ENCODE measurements at places on chromosomes 2 and 18.

GRCh38 chr2:26033270-26033817, 540 bp upstream of the RAB10 start:
- peak; percentile 41 for DNase-seq

DNA sequence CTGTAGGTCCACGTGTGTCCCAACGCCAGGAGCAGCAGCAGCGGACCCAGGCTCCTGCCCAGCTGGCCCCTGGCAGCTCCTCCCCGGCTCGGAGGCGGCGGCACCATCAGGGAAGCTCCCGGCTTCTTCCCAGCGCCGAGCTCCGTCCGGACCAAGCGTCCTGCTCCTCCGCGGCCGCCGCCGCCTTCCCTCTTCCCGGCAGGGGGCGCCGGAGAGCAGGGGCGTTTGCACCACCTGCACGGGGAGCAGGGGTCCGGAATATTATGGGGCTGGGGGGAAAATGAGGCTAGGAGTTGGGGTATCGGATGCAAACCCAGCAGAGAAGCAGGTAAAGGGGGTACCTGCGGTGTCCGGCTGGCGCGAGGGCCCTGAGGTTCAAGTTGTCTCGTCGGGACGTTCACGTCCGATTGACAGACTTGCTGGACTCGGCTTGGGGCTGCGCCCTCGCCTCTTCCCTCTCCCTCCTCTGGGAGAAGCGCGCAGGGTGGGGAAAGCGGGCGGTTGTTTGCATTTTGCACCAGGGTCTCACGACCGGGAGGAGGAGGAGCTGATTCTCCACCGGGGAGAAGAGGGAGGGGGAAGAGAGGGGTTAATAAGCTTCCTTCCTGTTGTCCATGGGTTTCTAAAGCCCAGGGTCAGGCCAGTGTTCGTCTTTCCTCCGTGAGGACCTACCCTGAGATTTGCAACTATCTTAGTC, at the start of gene CCBE1:
CCBE1 (minus strand) TSS at position 188 of the 697 bp plus-strand sequence.
- peak; percentile 65 for DNase-seq

DNA sequence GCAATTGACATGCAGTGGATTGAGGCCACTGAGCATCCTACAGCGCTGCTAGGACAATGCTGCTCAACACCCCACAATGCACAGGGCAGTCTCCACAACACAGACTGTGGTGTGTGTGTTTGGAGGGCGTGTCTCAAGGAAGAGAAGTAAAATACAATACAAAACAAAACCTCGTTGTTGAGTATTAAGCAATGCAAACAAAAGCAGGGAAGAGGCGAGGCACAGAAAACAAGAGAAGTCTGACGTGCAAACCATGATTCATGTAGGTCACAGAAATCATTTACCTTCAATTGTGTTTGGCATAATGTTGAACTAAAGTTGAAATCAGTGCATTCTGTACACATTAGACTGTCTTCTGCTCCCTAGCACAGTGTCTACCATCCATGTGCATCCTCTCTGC, 260.9 kb downstream of the PHLPP1 start:
- DNase-seq: no peak

DNA sequence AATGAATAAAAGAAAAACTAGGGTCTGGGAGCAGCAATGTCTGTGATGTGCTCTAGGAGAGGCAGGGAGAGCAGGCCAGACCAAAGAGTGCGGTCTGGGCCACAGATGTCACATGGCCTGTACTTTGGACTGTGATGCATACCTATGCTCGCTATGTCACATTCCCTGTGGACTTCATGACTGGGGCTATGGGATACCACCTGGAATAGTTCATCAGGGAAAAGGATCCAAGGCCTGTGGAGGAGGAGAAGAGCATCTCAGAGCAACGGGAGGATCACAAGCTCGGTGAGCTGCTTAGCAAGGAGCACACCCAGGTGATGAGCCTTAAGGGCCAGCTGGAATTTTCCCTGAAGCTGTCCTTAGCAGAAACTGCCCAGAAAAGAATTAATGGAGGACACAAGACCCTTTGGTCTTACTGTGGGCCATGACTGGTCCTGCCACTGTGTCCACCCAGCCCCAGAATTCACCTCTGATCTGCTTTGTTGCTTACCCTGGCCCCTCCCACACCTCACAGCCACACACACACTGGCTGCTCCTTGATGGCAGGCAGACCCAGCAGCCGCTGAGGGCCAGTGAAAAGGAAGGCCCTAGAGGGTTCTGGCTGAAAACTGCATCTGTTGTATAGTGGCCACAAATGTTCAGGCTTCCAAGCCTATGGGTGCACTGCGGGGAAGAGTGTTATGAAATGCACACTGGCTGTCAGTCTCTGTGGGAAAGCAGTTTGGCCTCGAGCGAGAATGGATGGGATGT, 25.3 kb upstream of the GCC2 start:
- no peak for DNase-seq

- DNase-seq: no peak
These were observed 189.0 kb upstream of the HDAC4 start for GRCh38 chr2:239589833-239590232.

- DNase-seq: no peak
These were observed 197.5 kb downstream of the SCG2 start for GRCh38 chr2:223404616-223405015.

GRCh38 chr2:54459037-54459441, 2.9 kb downstream of the SPTBN1 start:
- peak; percentile 11 for DNase-seq

GRCh38 chr18:34932792-34933466, 108.3 kb upstream of the MAPRE2 start:
- DNase-seq: no peak

DNA sequence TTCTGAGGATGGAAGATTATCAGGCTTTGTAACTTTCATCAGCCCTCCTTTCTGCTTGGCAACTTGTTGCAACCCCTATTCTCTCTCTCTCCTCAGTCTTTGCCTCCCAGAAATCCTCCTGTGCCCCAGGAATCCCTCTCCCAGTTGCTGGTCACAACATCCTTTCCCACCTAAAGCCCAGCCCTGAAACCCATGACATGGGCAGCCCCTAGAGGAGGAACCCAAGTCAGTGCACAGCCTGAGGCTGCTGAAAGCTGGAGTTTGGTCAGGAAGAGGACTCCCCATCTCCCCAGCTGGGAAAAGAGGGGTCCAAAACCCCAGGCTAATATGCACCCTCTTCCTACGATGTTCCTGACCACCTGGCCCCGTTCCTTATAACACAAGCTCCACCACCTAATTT, 29.5 kb downstream of the PKDCC start:
- DNase-seq: no peak

Measured in activated CD4-positive, alpha-beta T cell treated with anti-CD3 and anti-CD28 coated beads, Interleukin-10, Interleukin-2, amounts not matched to agents 100 ng/mL and 50 ng/mL, durations not matched to agents 16 hours and 8 hours (primary cell).